ENCODE measurements at places on chromosomes 11 and 22.

- no peaks in the 10 kb centered on the region for H3K36me3 ChIP-seq
- no peak overlapping the region for H3K4me3 ChIP-seq
- H3K27ac ChIP-seq: no peak overlapping the region
- H3K4me1 ChIP-seq: peaks cover 7% of the 10 kb centered on the region
- no peak for DNase-seq
Observed at GRCh38 chr11:104005234-104005855, 31.1 kb upstream of the DDI1 start.

DNA sequence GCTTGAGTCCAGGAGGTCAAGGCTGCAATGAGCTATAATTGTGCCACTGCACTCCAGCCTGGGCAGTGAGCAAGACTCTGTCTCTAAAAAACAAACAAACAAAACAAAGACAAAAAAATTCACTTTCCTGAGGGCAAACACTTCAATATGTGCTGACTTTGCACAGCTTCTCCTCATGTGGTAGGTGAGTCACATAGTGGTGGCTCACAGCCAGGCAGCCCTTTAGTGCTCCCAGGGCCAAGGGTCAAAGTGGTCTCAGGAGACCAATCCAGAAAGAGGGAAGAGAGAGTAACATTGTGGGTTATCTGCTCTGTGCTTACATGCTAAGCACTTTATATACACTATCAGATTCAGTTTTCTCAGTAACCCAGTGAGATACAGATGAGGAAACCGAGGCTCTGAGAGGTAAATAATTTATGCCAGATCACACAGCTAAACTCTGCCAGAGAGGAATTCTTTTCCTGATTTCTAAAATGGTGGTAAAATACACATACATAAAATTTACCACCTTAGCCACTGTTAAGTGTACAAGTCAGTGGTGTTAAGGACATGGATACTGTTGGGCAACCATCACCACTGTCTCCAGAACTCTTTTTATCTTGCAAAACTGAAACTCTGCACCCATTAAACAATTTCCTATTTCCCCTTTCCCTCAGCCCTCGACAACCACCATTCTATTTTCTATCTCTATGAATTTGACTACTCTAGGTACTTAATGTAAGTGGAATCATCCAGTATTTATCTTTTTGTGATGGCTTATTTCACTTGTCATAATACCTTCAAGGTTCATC lies 231.7 kb upstream of the NARS2 start:
- peak overlapping the region; percentile 11 for H3K4me3 ChIP-seq
- no peak overlapping the region for H3K27ac ChIP-seq

DNA sequence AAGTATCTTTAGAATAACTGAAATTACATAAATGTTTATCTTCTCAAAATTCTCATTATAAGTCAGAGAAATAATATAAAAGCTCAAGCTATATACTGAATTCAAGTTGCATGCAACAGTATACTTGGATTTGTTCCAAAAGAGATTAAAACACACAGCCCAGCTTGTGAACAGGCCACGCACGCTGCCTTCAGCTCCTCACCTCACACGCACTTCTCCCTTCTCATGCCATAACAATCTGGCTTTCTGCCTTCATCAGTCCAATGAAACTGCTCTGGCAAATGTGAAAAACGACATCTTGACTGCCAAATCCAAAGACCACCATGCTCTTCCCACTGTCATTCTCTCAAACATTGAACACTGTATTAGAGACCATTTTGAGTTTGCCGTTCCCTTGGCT lies 22.1 kb downstream of the ATP6V1E1 start:
- H3K27me3 ChIP-seq: no peaks in the 10 kb centered on the region
- DNase-seq: no peak
- no peaks in the 10 kb centered on the region for H3K4me1 ChIP-seq

GRCh38 chr11:19117760-19118097 lies 761 bp downstream of the ZDHHC13 start:
- peaks cover 26% of the 10 kb centered on the region for H3K4me1 ChIP-seq
- H3K27ac ChIP-seq: no peak overlapping the region
- H3K27me3 ChIP-seq: peaks cover 13% of the 10 kb centered on the region
- H3K4me3 ChIP-seq: peak overlapping the region; percentile 90
- no peak for DNase-seq

DNA sequence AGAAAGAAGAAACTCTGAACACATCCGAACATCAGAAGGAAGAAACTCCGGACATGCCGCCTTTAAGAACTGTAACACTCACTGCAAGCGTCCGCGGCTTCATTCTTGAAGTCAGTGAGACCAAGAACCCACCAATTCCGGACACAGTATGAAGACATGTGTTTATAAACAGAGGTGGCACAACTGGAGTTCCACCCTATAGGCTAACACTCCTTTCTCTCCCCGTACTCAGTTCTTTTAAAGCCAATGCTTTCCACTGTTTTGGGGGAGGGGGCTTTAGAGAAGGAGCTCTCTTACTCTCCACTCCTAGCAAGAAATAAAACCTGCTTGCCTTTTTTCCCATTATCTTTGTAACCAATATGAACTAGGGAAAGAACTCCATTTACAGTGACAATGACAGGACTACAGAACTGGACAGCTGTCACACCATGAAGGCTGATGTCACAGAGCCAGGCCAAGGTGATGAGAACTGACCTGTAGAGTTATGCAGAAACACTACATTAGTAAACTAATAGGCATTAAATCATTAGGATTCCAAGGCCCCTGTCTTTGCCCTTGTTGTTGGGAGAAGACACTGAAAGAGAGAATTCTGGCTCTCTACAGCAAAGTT lies 733 bp downstream of the TRIM5 start:
- peak overlapping the region; percentile 100 for H3K27ac ChIP-seq
- H3K4me1 ChIP-seq: peaks cover 21% of the 10 kb centered on the region
- DNase-seq: no peak
- peak overlapping the region; percentile 91 for H3K4me3 ChIP-seq
- peaks cover 4% of the 10 kb centered on the region for H3K27me3 ChIP-seq

GRCh38 chr11:45485070-45485707 lies 180.2 kb downstream of the CHST1 start:
- no peaks in the 10 kb centered on the region for H3K36me3 ChIP-seq
- no peak for DNase-seq
- no peak overlapping the region for H3K27ac ChIP-seq
- H3K4me1 ChIP-seq: peaks cover 30% of the 10 kb centered on the region

- no peak overlapping the region for H3K4me3 ChIP-seq
- H3K4me1 ChIP-seq: no peaks in the 10 kb centered on the region
- no peaks in the 10 kb centered on the region for H3K36me3 ChIP-seq
- no peak overlapping the region for H3K27ac ChIP-seq
- no peak for DNase-seq
Observed at GRCh38 chr11:6040874-6041273, 10.3 kb upstream of the OR56A1 start.

DNA sequence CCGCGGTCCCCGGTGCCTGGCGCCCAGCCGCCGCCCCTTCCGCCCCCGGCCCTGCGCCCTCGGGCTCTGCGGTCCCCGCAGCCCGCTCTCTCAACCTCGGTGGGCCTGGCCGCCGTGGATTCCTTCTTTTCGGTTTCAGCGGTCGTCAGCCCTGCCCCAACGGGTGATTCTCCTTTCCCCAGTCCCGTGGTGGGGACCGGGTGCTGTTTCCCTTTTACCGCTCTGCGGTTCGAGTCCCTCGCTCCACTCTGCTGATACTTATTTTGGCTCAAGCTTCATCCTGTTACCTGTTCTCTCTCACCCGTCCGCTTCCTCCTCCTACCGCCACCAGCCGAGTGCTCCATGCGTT lies 494 bp downstream of the ZDHHC5 start:
- peak overlapping the region; percentile 99 for H3K27ac ChIP-seq
- peak overlapping the region; percentile 99 for H3K4me3 ChIP-seq
- H3K27me3 ChIP-seq: peaks cover 2% of the 10 kb centered on the region
- DNase-seq: no peak
- peaks cover 54% of the 10 kb centered on the region for H3K4me1 ChIP-seq

DNA sequence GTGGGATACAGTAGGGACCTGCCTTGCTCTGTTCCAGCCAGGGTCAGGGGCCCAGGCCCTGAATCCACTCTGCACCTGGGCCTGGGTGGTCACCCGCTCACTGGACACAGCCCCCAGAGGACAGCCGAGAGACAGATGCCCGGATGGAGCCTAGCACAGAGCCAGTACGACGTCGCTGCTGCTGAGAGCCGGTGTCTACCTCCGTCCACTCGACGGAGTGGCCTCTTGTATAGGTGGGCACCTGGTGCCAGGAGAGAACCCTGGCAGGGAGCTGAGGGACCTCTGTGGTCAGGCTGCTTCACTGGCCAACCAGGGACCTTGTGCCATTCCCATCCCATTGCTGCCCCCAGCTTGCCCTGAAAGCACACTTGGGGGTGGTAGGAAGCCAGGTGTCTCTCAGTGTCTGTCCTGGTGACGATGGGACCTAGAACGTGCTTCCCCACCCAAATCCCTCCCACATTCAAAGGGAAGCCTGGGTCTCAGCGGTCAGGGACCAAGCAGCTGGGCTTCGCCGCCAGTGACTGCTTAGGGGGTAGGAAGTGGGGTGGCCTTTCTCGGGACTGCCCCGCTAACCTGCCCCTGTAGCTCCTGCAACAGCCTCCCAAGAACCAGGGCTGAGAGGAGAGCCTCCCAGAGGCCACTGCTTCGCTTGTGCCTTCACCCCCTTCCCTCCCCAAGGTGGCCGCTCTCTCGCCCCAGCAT lies 10.3 kb upstream of the CERK start:
- no peak overlapping the region for H3K27ac ChIP-seq
- H3K36me3 ChIP-seq: no peaks in the 10 kb centered on the region

All from nephron progenitor cell (in vitro differentiated cells).